Esophagus squamous epithelium (tissue), 5 donors: ENCODE measurements at places on chromosomes 2 and 18.

GRCh38 chr18:21053127-21053526 lies 58.5 kb downstream of the ROCK1 start:
- DNase-seq: no peak

DNA sequence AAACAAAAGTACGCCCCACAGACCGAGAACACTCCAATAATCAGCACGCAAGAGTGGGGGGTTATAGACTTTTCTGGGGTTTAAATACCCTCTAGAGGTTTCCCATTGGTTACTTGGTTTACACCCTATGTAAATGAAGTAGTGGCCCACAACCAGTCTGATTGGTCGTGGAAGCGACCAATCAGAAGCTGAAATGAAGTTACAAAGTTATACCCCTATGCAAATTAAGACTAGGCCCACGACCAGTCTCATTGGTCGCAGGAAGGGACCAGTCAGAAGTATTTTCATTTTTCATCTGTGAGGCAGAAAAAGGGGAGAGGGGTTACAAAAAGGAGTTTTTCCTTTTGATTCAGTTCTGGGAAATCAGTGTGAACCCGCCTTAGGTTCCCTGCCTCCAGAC lies 55.3 kb upstream of the YWHAQ start:
- DNase-seq: no peak

GRCh38 chr2:1625281-1626001 lies 118.9 kb downstream of the PXDN start:
- no peak for DNase-seq

GRCh38 chr2:41779888-41780287 lies 267.9 kb upstream of the PKDCC start:
- no peak for DNase-seq

GRCh38 chr2:128876986-128877983 lies 558.6 kb upstream of the HS6ST1 start:
- DNase-seq: no peak

DNA sequence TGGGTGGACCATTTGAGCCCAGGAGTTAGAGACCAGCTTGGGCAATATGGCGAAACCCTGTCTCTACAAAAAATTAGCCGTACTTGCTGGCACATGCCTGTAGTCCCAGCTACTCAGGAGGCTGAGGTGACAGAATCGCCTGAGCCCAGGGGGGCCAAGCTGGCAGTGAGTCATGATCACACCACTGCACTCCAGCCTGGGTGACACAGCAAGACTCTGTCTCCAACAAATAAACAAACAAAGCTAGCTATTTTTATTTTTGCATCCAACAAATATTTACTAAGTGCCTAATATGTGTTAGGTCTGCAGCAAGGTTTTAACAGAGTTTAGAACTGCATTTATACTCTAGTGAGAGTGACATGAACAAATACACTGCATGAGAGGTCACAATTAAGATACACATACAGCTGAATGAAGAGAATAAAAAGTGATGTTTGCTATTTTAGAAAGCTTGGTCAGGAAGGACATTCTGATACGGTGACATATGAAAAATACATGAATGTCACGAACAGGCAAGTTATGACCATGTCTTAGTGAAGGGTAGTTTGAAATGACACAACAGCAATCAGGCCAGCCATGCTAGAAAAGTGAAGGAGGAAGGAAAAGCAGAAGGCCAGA lies 83.2 kb upstream of the FRZB start:
- DNase-seq: no peak

- DNase-seq: no peak
These were observed 16.8 kb upstream of the KCNJ3 start for GRCh38 chr2:154681741-154682140.

GRCh38 chr2:61807036-61807757 lies 46.7 kb downstream of the FAM161A start:
- DNase-seq: no peak

DNA sequence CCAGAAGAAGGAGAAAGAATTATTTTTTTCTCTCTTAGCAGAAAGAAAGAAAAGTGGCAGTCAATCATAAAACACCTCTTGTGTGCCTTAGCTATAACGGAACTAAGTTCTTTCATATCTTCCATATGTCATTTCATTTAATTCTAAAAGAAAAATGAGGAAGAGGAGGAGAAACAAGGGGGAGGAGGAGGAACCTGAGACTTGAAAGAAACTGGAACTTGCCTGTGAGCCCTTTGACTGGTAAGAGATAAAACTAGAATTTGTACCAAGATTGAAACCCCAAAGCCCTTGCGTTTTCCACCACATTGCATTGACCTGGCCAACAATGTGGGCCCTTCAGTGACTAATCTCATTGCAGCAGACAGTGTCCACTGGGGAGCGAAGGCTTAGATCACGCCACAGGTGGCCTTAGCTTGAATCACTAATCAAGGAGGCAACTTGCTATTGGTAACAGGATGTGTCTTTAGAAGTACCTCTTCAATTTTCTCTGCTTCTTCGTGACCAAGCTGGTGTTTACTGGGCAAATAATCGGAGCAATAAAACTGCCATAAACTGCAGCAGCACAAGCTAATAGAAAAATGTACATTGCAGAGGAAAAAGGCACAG lies 307.9 kb downstream of the CLIP4 start:
- no peak for DNase-seq

- no peak for DNase-seq
These were observed 7.4 kb upstream of the POLI start for GRCh38 chr18:54261894-54262293.

DNA sequence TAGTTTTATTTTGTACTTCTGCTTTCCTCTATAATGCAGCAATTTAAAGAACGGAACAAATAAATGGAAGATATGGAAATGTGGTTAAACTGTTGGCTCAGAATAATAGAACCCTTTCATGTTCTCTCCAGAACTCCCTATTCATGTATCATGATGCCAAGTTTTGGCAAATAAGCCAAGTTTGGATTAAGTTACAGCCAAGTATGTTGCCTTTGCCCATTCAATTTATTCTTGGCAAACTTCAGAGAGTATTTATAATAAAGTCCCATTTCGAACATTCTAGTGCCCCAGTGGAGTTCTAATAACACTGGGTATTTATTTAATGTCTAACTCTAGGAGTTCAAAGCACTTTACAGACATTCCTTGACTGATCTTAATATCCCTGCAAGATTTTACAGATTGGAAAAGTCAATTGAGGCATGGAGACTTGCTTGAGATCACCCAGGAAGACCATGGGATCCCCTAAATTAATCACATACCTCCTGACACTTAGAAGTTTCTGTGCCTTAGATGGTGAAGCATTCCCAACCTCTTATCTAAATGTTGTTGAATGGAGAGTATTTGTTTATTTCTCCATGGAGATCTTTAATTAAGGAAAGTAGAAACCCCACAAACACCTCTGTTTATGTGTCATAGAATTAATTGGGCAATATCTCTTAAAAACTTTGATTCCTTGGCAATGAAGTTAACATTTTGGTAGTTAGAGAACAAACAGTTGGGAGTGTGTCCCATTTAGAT lies 106.7 kb downstream of the ACKR3 start:
- DNase-seq: no peak

DNA sequence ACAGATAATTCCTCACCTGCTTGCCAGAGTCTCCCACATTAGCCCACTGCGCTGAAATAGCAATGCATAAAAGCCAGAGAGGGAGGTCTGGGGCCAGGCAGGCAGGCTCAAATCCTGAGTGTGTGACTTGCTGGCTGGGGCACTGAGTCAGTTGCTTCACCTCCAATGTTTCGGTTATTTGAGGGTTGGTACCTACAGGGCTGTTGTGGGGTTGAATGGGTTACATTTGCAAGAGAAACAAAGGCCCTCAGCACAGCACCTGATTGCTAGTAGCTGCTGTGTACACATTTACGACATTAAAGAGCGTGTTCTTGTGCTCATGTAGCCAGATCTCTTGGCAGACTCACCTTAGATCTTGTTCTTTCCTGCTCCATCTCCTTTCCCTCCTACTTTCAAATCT lies 34.1 kb upstream of the FAM110C start:
- no peak for DNase-seq

- DNase-seq: no peak
These were observed 16.7 kb downstream of the PDCD1 start for GRCh38 chr2:241842067-241842415.

DNA sequence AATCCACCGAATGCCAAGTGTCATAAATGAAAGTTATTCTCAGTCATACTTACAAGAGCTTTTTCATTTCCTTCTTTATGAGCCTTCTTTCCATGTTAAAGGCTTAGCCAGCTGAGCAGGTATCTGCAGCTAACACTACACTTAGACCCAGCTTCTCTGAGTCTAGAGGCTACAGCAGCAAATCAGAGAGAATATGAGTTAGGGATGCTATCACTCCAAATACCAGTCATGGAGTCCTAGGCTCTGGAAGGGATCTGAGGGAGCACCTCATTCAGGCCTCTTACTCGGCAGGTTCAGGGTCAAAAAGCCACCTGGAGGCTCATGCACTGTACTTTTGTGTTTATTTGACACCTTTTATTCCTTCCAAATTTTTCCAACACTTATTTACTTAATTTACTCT lies 2.9 kb downstream of the C2orf80 start:
- DNase-seq: no peak
